Inflammatory macrophage (primary cell): ENCODE measurements at places on chromosomes 3 and 15.

DNA sequence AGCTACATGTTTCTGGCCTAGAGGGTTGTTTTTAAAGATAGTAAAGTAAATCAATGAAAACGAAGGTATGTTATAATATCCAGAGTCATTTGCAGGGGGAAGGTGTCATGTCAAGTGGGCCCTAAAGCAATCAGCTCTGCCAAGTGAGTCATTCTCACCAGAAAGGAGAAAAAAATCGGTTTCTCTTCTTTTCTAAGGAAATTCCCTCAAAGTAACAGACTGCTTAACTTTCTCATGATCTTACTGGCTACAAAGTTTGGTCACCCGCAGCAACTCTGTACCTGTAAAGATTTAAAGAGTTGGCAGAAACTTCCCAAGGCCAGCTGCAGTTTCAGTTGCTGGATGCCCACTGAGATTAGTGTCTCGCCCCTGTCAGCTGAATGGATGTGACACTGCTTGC lies 5.5 kb upstream of the FSIP1 start:
- DNase-seq: no peak

DNA sequence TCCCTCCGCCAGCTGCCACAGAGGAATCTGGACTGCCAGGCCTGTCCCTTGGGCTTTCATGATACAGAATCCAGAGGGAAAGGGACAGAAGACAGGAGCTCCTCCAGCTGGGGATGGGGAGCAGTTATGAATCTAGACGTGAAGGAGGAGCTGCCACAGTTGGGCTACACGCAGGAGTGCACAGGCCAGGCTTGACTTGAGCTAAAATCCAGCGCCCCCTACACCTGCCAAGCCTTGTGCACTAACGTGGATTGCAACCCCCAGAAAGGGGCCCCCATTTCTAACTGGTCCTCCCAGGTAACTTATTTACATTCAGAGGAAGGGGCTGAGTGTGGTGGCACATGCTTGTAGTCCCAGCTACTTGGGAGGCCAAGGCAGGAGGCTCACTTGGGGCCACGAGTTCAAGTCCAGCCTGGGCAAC lies 14.3 kb downstream of the KLHL6 start:
- DNase-seq: no peak

- no peak for DNase-seq
Measured at GRCh38 chr3:169420429-169420828, 243.1 kb downstream of the MECOM start.

DNA sequence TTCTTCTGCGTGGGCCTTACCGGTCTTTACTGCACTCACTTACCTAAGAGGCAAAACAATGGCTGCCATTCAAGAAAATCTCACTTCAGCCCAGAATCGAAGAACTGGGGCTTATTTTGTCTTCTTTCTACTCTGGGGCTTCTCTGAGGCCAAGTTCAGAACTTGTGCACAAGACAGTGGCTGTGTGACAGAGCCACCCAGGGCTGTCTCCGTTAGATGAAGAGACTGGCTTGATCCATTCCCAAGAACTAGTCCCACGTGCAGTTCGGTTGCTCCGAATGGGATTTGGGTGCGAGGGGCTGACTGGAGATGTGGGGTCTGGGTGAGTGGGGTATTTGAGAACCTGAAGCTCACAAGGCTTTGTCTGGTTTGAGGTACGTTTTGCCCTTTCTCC lies 795 bp upstream of the TCF12 start:
- no peak for DNase-seq

DNA sequence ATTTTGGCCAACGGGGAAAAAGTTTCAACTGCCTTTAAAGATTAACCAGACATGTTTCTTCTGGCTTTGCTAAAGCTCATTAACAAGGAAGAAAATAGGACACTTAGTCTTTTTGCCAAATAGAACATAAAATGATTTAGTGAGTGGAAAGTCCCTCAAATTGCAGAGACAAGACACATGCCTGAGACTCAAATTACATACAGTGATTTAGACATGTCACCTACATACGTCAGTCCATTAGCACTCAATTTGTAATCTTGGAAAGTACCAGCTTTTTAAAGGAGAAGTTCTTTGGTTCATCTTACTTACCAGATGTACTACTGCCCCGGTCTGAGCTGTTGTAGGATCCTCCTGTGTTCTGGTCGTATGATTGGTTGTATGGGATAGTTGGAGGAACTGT lies 1134.2 kb downstream of the ROBO1 start:
- DNase-seq: no peak

GRCh38 chr15:25862071-25862471 lies 1.1 kb downstream of the ATP10A start:
- no peak for DNase-seq

GRCh38 chr3:155281912-155282311 lies 11.6 kb downstream of the STRIT1 start:
- no peak for DNase-seq

DNA sequence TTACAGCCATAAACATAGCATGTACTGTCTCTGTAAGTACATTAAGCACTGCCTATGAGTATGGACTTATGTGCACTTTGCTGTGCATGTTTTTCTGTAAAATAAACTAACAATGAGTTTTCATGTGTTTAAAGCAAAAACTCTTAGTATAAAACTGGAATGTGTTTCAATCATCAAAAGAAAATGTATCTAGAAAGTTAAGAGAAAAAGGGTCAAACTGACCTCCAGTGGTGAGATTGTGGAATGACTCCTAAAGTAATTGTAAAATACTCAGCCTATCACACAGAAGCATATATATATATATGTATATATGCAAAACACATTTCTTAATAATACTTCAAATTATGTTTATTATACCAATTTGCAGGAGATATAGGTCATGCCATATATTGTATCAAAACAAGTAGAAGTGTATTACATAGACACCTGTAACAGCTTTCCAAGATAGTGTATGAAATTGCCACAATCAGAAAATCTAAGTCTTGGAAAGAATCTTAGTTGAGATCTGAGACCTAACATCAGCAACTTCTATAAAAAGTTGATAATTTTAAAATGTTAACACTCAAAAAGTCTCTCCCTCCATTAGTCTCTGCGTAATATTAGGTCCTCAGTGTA lies 199.6 kb downstream of the FMN1 start:
- DNase-seq: no peak

- DNase-seq: no peak
Measured at GRCh38 chr15:89575656-89576416, 567 bp downstream of the TICRR start.

DNA sequence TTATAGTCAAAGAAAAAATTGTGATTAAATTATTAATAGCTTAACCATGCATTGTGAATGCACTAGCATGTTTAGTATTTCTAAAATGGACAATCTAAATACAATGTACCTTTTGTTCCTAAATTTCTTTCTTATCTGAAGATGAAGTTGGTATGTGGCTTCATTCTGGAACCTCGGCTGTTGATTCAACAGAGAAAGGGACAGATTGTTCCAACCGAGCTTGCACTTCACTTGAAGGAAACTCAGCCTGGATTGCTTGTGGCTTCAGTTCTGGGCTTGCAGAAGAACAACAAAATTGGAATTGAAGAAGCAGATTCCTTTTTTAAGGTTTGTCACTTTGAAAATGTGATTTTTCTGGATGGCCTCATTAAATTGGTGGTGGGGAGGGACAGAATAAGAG lies 32.6 kb downstream of the HPS3 start:
- DNase-seq: no peak
